ENCODE measurements at places on chromosomes 2 and 18.

- no peak for DNase-seq
These were observed 288.2 kb downstream of the CTNNA2 start for GRCh38 chr2:79801082-79801481.

DNA sequence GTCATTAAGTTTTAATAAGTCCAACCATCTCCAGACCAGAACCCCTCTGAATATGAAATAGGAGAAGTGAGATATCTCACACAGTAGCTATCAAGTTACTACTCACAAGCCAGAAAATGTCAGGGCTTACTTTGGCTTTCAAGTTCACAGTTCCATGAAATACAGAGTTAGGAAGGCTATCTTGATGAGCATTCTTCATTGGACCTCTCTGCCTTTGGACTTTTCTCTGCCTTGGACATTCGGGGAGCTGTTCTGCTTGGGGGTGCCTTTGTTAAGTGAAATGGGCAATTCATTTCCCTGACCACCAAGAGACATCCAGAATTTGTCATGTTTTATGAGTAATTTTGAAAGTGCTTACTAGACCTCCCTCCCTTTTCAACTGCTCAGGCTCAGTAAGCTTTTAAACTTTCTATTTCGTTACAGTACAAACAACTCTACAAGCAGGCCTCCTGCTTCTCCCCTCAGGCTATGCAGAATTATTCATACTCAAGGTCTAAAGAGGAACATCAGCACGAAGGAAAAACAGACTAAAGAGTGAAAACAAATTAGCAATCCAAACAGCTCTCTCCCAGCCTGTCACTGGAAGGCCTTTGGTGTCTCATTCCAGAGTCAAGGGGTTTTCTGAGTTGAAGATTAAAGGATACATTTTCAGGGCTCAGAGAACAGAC, 95.3 kb downstream of the MREG start:
- DNase-seq = no peak

DNA sequence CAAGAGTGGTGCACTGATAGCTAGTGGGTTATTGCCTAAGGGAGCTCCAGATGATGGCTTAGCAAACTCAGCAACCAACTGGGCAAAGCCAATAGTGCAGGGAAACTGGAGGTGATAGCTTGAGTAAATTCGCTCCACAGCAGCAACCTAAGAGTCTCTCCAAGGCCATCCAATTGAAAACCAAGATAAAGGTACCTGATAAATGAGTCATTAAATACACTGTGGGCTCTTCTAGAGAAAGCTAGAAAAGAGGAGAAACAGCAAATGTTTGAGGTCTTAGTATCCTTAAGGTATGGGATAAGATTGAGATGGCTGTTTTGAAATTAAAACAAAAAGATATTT, 197.8 kb upstream of the ERBB4 start:
- no peak for DNase-seq

- no peak for DNase-seq
These were observed 112.3 kb downstream of the STK39 start for GRCh38 chr2:168135121-168135520.

GRCh38 chr2:95069465-95069864, 44.0 kb downstream of the MAL start:
- no peak for DNase-seq

DNA sequence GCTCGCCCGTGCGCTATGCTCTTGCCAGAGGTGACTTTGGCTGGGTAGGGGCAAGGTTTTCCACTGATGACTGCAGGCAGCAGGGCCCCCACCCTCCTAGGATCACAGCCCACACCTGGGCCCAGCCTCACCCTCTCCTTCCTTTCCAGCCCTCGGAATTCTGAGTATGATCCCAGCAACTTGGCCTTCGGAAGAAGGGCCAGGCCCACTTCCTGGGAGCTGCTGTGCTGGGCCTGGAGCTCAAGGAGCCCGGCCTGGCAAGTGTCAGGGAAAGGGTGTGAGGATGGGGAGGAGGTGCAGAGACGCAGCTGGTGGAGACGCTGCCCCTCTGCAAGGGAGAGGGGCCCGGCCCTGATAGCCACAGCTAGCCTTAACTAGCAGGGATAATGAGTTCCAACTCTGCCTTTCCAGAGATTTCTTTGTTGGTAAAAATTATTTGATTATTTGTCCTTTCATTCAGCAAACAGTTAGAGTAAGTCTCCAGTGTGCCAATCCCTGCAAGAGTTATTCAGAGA, 1.7 kb upstream of the CNDP1 start:
- no peak for DNase-seq

DNA sequence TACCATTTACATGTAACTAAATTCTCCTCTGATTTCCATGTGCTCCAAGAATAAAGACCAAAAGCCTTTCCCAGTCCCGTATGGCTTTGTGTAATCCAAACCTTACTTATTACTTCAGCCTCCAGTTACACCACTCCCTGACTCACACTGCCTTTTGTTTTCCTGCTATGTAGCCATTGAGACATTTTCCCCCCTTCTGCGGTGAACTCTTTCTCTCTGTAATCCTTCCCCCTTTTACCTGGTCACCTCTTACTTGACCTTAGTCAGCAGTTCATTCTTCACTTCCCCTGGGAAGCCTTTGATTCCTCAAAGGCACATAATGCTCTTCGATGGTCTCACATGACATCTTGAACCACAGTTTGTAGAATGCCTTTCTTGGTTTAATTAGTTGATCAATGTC, 256.0 kb upstream of the FANCL start:
- no peak for DNase-seq

DNA sequence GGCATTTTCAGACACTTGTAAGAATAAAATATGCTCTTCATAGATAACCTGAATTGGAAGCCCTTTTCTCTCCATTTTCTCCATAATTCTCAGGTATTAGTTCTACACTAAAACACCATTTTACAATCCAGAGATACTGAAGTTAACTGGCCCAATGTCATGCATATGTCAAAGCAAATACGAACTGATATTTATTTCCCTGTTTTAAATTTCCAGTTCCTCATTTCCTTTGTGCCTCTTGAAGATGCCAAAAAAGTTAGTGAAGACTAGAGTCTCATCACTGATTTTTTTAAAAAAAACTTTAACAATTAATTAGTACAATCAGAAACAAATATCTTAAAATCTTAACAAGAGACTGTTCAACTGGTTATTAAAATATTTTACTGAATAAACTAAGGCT, 52.8 kb upstream of the ITGB6 start:
- no peak for DNase-seq

DNA sequence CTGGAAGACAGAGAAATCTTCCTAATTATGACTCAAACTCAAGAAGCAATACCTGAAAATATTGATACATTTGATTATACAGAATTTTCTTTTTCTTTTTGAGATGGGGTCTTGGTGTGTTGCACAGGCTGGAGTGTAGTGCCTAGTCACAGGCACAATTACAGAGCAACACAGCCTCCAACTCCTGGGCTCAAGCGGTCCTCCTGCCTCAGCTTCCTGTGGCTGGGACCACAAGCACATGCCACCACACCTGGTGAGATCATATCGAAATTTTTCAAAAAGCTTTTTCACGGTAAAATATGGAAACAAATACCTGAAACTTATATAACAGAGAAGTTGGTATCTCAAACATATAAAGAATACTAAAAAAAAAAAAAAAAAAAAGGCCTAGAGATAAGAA, 27.9 kb downstream of the TGFBRAP1 start:
- DNase-seq = no peak

- no peak for DNase-seq
These were observed 28.3 kb downstream of the MCFD2 start for GRCh38 chr2:46887028-46887885.

GRCh38 chr2:186382932-186383331, 103.1 kb upstream of the ZC3H15 start:
- no peak for DNase-seq

- DNase-seq = no peak
These were observed 282.6 kb downstream of the SPAG16 start for GRCh38 chr2:213566846-213567245.

- no peak for DNase-seq
These were observed 294.3 kb upstream of the EPAS1 start for GRCh38 chr2:46002947-46003346.

DNA sequence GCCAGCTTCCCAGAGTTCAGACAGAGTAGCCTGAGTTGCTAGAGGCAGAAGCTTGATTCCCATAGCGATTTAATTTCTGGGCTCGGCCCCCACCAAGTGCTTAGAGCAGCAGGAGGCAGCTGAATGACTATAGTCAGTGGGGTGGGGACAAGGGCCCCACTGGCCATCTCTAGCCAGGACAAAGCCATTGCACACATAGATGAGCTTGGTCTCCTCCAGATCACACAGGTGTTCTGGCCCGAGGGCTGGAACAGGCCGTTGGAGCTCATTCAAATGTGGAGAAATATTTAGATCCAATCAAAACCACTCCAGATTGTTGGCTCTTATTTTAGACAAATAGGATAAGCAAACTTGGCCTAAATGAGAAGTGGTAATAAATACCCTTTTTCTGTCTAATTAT, 287.3 kb upstream of the NCKAP5 start:
- DNase-seq = no peak

Data from non-pigmented ciliary epithelial cell (primary cell).